ENCODE measurements at places on chromosomes 16 and 17. TPM values are rescaled to one million over a fixed set of nuclear protein-coding genes. Genes with fewer than 3 reads are reported as not detected.

SYNGR2 gene
- total RNA-seq, result 20.1 TPM

SLX1A gene
- 15.0 TPM for total RNA-seq

AIPL1 gene
- not detected for total RNA-seq

RNF40 gene
- total RNA-seq, result 74.9 TPM

CES5A gene
- total RNA-seq, result not detected

GCGR gene
- total RNA-seq, result not detected

TSNAXIP1 gene
- total RNA-seq, result 0.78 TPM

NCBP3 gene
- total RNA-seq, result 17.4 TPM

HBQ1 gene
- not detected for total RNA-seq

KRT20 gene
- not detected for total RNA-seq

DUSP3 gene
- total RNA-seq, result 68.1 TPM

SLC9A5 gene
- total RNA-seq, result 3.4 TPM

OTOP3 gene
- not detected for total RNA-seq

NXPH3 gene
- 2.9 TPM for total RNA-seq

FOXL1 gene
- 17.4 TPM for total RNA-seq

CCL5 gene
- not detected for total RNA-seq

SARM1 gene
- total RNA-seq, result 14.9 TPM

CA10 gene
- not detected for total RNA-seq

TEX19 gene
- total RNA-seq, result not detected

STAC2 gene
- 2.1 TPM for total RNA-seq

SULT1A4 gene
- total RNA-seq, result 1.7 TPM

SLC6A2 gene
- total RNA-seq, result not detected

UTS2R gene
- not detected for total RNA-seq

CPHXL2 gene
- total RNA-seq, result not detected

MYH4 gene
- total RNA-seq, result not detected

PRDM7 gene
- total RNA-seq, result not detected

CDRT15 gene
- not detected for total RNA-seq

ADGRG3 gene
- not detected for total RNA-seq

FN3K gene
- 14.3 TPM for total RNA-seq

CSH1 gene
- total RNA-seq, result not detected

USP32 gene
- 77.7 TPM for total RNA-seq

CHTF8 gene
- total RNA-seq, result 61.1 TPM

EME1 gene
- total RNA-seq, result 4.0 TPM

PRR35 gene
- not detected for total RNA-seq

SKAP1 gene
- total RNA-seq, result not detected

SYT17 gene
- 0.63 TPM for total RNA-seq

HOXB7 gene
- total RNA-seq, result 1.8 TPM

ACSM5 gene
- not detected for total RNA-seq

BEAN1 gene
- 0.13 TPM for total RNA-seq

CLEC10A gene
- not detected for total RNA-seq

GPRC5B gene
- total RNA-seq, result 2.7 TPM

CEMP1 gene
- not detected for total RNA-seq

TBC1D3C gene
- total RNA-seq, result not detected

VASN gene
- total RNA-seq, result 148 TPM

TNK1 gene
- 0.26 TPM for total RNA-seq

C17orf58 gene
- 11.7 TPM for total RNA-seq

RAD51D gene
- 6.1 TPM for total RNA-seq

EARS2 gene
- 42.0 TPM for total RNA-seq

SLFN5 gene
- total RNA-seq, result 82.6 TPM

All from smooth muscle cell of the pulmonary artery (primary cell).